ENCODE measurements at places on chromosomes 5 and 9. TPM values are rescaled to one million over a fixed set of nuclear protein-coding genes. Genes with fewer than 3 reads are reported as not detected.

CCNJL gene
- 29.7 TPM for total RNA-seq

DNA sequence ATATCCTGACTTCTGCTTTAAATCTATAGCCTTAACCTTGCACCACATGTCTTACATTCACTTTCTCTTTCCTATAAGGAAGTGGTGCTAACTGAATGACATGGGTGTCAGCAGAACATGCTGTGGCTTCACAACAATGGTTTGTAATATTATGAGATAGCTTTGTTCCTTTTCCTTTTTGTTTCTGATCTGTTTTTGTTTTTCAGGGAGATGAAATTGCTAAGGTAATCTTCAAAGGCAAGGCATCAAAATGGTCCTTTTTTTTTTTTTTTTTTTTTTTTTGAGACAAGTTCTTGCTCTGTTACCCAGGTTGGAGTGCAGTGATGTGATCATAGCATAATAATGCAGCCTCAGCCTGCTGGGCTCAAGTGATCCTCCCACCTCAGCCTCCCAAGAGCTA lies 53.6 kb upstream of the RANBP6 start:
- no peak for DNase-seq
- H3K36me3 ChIP-seq = no peaks in the 10 kb centered on the region
- no peaks in the 10 kb centered on the region for H3K4me1 ChIP-seq
- H3K27ac ChIP-seq = no peak overlapping the region
- H3K27me3 ChIP-seq = peaks cover 16% of the 10 kb centered on the region

GRCh38 chr5:142692321-142692894 lies 6.5 kb upstream of the FGF1 start:
- no peaks in the 10 kb centered on the region for H3K36me3 ChIP-seq
- peaks cover 4% of the 10 kb centered on the region for H3K4me1 ChIP-seq
- H3K4me3 ChIP-seq = no peak overlapping the region
- no peaks in the 10 kb centered on the region for H3K27me3 ChIP-seq

DNA sequence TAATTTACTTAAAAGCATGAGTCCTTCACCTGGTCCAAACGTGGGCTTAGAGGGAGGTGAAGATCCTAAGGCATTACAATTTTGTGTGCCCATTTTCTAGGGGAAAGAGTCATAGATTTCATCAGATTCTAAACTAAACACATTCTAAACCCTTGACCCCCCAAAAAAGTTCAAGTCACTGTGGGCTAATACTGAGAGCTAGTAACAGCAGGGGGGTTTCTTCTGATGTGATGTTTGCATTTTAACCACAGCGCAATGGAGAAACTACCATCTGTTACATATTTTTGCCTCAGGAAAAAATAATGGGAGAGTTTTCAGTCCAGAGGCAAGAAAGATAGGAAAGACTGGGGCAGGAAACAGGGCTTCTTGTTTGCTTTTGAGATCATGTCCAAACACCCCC lies 110.8 kb upstream of the SLC1A3 start:
- no peaks in the 10 kb centered on the region for H3K27me3 ChIP-seq
- H3K4me3 ChIP-seq = no peak overlapping the region
- DNase-seq = no peak

DNA sequence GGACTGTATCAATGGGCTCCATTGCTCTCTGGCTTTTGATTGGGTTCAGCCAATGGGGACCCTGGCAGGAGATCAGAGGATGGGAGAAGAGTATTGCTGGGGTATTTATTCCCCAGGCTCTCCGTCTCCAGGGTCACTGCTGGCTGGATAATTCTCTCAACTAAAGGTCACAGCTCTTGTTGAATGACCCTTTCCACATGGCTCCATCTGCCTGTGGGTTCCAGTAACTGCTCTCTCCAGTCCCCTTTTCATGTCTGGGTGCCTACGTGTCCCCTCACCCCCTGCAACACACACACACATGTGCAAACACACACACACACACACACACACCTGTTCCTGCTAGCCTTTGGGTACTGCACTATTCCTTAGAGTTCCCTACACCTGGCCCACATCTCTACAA lies 53.9 kb upstream of the RIC1 start:
- H3K4me3 ChIP-seq = no peak overlapping the region
- no peak for DNase-seq
- H3K4me1 ChIP-seq = no peaks in the 10 kb centered on the region
- H3K27ac ChIP-seq = no peak overlapping the region

GRCh38 chr9:112186695-112187094 lies 11.6 kb upstream of the SUSD1 start:
- H3K4me3 ChIP-seq = no peak overlapping the region
- H3K4me1 ChIP-seq = no peaks in the 10 kb centered on the region
- H3K27me3 ChIP-seq = no peaks in the 10 kb centered on the region
- no peak overlapping the region for H3K27ac ChIP-seq
- no peak for DNase-seq

DNA sequence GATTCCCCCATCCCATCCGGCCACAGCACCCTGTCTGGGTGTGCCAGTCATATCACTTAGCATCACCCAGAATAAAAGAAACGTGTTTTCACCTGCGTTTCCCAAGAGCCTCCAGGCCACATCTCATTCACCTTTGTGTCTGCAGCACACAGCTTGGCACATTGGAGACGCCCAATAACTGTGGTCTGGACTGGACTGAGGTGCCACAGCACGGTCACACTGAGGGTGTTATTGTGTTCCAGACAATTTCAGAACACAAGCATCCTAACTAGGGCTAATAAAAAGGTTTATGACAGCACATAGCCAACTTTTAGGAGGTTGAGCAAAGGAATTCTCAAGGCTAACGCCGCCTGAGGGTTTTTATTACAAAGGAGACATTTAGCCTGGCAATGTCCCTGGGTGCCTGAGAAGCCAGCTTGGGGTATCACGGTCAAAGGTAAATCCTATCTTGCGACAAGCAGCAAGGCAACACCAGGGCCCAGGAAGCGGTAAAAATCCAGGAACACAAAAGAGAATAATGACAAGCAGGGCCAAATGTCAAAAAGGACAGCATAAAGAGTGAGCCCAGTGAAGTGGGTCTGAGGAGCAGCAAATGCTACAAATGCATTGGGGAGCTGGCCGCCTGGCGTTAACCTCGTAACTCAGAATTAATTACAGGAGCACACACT lies 3.4 kb downstream of the EPB41L4B start:
- H3K27ac ChIP-seq = no peak overlapping the region
- peaks cover 18% of the 10 kb centered on the region for H3K4me1 ChIP-seq
- H3K36me3 ChIP-seq = no peaks in the 10 kb centered on the region
- H3K27me3 ChIP-seq = peaks cover 65% of the 10 kb centered on the region
- no peak for DNase-seq

- no peaks in the 10 kb centered on the region for H3K27me3 ChIP-seq
- DNase-seq = no peak
- H3K4me3 ChIP-seq = no peak overlapping the region
- no peaks in the 10 kb centered on the region for H3K4me1 ChIP-seq
- peaks cover 8% of the 10 kb centered on the region for H3K36me3 ChIP-seq
Observed at GRCh38 chr5:156598964-156599363, 251.1 kb upstream of the PPP1R2B start.

- no peaks in the 10 kb centered on the region for H3K4me1 ChIP-seq
- H3K27me3 ChIP-seq = no peaks in the 10 kb centered on the region
- no peak overlapping the region for H3K4me3 ChIP-seq
Observed at GRCh38 chr5:69300537-69301203, 31.9 kb downstream of the CCDC125 start.

Data from neural crest cell (in vitro differentiated cells).